ENCODE measurements at places on chromosomes 12 and 14.

- DNase-seq, result no peak
Observed at GRCh38 chr12:94262228-94263010, 114.0 kb downstream of the PLXNC1 start.

GRCh38 chr14:21023174-21023573 is 1.7 kb downstream of the NDRG2 start:
- no peak for DNase-seq

- no peak for DNase-seq
Observed at GRCh38 chr12:29796823-29797263, 13.1 kb upstream of the TMTC1 start.

GRCh38 chr12:26298785-26299621 is 103.6 kb downstream of the SSPN start:
- no peak for DNase-seq

DNA sequence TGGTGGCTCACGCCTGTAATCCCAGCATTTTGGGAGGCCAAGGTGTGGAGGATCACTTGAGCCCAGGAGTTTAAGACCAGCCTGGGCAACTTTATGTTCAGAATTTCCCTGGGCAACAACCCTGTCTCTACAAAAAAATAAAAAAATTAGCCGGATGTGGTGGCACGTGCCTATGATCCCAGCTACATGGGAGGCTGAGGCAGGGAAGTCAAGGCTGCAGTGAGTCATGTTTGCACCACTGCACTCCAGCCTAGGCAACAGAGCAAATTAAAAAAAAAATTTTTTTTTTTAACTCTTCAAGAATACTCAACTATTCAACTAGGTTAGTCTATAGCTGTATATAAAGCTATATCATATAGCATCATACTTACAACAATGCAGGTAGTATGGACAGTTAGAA is 113.0 kb downstream of the RALGAPA1 start:
- DNase-seq, result no peak

GRCh38 chr14:61231810-61232209 is 49.3 kb downstream of the TMEM30B start:
- no peak for DNase-seq

DNA sequence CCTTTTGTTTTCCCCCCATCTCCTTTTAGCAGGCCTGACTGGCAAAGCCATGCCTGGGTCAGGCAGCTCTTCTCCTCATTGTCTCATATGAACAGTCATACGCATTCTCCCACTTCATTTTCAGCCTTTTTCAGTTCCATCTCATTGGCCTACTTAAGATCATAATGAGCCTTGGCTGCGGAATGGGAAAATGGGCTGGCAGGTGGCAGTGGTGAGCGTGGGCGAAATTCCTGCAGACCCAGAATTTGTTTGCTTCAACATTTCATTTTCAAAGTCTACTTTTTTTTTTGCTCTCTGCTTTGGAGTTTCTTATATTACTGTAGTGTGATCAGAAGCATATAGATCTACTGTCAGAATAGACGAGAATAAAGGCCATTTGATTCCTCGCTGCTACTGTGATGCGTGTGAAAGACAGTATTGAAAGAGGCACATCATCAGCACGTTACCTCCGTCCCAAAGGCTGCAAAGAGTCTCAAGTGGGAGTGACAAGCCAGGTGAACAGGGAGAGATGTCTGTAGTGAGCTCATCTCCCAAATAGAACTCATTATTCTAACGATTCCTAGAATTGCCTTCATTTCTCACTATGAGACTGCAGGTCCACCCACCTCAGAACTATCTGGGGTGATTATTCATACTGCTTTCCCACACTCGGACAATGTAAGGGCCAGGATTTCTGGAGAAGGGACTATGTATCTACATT is 73.7 kb downstream of the TBK1 start:
- DNase-seq, result no peak

- no peak for DNase-seq
Observed at GRCh38 chr12:104957719-104958000, 430 bp downstream of the SLC41A2 start.

GRCh38 chr14:64801046-64801445 is 78.7 kb downstream of the SPTB start:
- DNase-seq, result no peak

DNA sequence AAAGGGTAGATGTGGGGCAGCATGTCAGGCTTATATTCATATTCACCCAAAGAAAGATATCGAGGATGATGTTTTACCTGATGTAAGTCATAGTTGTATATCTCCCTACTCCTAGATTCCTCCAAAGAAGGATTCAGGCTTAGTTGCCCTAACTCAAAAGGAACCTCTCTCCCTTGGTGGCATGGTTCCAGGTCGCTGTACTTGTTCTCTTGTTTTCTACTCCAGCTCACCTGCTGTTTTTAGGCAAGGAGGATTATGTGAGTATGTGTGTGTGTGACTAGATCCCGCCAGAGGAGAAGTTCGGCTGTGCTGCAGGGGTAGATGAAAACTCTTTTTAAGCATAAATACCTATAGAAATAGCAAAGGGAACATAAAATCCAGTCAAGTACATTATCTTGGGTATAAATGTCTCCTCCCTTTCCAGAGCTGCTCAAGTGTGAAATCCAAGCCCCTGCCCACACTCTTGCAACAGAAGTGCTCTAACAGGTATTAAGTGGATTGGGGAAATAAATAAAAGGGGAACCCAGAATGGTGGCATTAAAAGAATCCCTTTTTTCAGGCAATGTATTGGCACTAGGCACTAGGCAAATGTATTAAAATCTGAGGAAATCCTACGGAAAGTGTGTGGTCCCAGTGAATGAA is 375.7 kb downstream of the ZFP36L1 start:
- DNase-seq, result no peak

DNA sequence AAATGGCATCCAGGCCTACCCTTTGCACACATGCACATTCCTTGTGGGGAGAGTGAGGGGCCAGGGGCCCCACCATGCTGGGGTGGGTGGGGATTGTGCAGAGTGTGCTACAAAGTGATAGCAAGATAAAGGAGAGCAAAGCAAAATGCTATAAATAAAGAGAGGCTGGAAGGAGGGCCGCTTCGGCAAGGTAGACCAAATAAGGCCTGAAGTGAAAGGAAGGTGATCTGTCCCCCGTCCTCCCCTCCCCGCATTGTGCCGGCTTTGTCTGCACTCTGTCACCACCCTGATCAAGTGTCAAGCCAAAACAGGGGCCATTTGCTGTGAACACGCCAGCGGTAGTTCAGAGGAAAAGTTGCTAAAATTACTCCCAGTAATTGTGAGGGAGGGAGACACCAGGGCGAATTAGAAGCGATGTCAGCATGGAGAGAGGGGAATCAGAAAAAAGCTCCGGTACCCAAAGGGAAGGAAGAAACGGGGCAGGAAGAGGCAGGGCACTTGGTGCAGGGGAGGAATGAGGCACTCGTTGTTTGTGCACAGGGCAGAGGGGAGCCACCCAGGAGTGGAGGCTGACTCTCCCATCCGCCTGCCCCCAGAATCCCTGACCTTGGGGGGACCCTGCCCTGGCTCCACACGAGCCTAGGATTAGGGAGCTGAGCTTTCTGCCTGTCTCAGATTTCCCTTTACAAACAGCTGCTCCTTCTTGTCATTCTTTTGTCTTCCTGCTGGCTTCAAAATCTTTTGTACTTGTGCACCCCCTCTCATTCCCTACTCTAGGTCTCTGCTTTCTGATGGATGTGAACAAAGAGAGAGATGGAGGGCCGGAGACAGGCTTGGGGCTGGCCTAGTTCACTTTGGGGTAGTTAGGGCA is 2.9 kb upstream of the MYH7 start:
- no peak for DNase-seq

DNA sequence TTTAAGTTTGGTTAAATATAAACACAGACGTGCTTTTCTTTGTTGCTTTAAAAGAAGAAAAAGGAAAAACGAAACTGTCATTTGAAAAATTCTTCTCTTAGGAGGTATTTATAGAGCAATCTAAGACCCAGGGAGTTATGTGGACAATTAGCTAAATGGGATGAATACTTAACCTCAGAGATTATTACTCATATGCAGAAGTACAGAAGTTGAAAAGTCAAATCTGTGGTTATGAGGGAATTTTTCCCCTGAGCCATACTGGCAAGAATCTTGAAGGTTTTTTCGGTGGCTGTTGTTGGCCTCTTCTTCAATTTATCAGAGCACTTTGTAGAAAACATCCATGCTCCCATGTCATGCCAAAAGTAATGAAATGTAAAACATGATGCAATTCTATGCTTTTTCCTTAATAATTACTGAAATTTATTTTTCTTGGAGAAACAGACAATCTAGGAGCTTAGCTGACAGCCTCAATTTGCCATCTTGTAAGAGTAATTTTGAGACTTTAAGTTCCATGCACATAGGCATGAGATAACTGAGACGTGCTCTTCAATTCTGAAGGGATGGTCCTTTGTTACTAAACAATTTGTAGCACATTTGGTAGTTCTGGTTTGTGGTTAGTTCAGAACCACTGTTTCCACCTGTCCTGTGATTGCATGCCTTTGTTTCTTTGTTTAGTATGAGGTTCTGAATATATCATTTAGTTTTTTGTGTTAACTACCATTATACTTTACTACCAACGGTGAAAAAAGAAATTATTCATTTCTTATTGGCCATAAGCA is 126.6 kb downstream of the BCAT1 start:
- DNase-seq, result no peak

DNA sequence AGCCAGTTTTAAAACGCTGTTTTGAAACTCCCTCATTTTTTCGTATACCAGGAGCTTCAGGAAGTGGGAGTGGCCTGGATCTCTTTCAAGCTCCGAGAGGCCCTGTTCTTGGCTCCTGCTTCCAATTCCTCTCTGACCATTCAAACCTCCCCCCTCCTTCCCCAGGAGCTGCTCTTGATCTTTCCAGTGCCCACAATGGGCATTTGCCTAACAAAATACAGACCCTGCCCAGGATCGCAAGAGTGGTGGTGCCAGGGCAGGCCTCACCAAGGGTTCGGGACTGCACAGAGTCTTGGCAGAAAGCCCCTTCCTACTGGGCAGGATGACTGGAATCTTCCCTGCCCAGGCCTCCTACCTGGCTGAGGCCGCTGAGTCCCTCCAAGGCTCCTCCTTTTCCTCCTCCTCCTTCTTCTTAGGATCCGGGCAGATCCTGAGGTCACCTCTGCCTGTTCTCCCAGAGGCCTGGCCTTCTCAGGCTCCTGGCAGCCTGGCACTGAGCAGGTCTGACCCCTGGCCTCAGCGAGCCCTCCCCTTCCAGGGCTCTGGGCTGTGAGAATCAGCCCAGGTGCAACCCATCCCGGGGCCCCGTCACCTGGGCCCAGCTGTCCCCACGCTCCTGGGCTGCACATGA is 46.9 kb upstream of the NOS1 start:
- no peak for DNase-seq

DNA sequence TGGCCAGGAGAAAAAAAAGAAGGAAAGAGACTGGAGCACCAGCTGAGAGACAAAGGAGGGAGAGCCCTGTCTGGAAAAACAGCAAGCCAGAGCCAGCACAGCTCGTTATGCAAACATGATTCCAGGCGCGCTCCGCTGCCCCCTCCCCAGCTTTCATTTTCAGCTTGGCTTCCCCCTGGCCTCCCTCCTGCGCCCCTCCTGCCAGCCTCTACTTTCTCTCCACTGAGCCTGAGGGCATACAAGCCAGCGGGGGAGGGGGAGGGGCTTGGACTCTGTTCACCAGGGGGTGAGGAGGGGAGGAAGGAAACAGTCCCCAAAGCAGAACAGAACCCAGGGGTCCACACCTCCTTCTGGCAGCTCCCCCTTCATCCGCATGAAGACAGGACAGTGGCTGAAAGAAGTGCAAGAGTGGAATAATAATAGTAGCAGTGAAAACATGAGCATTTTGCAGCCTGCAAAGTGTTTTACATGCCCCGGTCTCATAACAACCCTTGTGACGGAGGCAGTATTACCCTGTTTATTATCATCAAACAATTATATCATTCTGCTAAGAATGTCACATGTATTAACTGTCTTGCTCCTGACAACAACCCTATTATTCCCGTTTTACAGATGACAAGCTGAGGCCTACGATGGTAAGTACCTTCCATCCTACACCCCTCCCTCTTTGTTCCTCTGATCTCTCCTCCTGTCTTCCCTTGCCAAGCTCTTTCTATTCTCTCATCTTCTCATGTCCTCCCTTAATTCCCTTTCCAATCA is 24.2 kb downstream of the SMUG1 start:
- DNase-seq, result no peak

DNA sequence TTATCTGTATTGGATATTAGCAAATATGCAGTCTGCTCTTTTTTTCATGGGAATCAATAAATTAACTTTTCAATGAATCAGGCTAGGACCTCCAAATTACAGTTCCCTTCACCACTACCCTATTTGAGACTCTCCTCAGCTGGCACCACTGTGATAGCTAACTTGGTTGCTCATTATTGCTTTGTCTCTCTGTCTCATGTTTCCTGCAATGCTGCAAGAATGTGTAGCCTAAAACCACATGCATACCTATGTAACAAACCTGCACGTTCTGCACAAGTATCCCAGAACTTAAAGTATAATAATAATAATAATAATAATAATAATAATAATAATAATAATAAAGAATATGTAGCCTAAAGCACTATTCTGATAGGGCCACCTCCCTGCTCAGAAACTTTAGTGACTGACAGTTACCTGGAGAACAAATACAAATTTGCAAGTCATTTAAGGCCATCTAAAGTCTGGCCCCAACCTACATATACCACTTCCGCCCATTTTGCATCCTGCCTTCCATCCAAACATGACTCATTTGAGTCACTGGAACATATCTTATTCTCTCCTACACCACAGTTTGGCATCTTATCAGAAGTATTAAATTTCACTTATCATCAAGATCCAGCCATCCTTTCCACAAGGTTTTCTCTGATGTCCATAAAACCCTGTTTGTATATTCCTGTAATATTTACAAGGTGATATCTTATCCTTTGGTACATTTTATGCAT is 215.1 kb downstream of the LRRK2 start:
- DNase-seq, result no peak

- DNase-seq, result no peak
Observed at GRCh38 chr12:96224219-96224615, 30.0 kb downstream of the ELK3 start.

DNA sequence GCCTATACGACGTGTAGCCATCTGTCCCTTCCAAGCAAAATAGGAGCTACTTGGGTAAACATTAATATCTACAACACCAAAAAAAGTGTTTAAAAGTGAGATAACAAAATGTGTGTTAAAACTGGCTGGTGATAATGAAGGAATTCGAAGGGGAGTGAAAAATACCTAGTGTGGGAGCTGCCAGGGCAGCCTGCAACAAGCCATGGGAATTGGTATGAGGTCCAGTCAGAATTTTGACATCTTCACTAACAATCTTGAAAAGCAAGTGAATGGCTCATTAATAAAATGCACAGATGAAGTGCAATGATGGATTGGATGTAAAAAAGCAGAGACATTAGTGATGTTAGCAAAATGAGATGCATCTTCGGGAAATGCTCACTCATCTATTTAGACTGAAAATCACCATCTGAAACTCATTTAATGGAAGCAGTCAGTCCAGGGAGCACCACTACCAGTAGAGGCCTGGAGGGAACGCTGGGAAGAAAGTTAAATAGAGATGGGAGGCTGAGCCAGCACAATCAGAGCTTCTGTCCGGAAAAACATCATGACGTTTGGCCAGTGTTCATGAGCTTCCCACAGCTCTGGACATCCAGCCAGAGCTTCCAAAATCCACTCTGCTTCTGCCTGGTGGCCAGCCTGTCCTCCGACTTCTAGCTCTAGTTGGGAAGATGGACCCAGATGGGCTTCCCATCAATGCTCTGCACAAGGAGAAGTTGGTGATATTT is 405.0 kb upstream of the TMTC1 start:
- DNase-seq, result no peak

GRCh38 chr12:7303772-7304171 is at the start of gene ACSM4:
Gene ACSM4 (plus strand): TSS chr12:7304072. CDS start chr12:7304332, 260 bp downstream.
- no peak for DNase-seq
